Left lobe of liver (tissue), 2 donors: ENCODE measurements at places on chromosomes 6 and 20. TPM values are rescaled to one million over a fixed set of nuclear protein-coding genes. Genes with fewer than 3 reads are reported as not detected.

DNA sequence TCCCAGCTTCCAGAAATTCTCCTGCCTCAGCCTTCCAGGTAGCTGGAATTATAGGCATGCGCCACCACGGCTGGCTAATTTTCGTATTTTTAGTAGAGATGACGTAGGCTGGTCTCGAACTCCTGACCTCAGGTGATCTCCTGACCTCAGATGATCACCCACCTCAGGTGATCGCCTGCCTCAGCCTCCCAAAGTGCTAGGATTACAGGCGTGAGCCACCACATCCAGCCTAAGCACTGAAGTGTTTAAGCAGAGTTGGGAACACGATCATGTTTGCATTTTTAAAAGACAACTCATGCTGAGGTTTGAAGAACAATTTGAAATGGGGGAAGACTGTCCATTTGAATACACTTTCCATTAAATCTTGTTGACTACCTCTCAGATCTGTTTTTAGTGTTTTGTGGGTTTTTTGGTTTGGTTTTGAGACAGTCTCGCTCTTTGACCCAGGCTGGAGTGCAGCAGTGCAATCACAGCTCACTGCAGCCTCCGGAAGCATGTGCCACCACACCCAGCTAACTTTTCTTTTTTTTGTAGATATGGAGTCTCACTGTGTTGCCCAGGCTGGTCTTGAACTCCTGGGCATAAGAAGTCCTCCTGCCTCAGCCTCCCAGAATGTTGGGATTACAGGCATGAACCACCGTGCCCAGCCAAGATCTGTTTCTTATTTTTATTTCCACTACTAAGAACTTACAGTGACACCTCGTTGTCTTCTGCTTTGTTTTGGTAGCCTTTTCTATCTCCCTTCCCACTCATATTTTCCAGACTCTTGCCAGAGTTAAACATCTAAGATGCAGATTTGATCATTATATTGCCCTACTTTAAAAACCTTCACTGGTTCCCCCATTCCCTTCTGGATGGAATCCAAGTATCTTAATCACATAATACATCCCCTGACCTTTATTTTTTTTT, 5.5 kb downstream of the CASP8AP2 start:
- DNase-seq = no peak

DNA sequence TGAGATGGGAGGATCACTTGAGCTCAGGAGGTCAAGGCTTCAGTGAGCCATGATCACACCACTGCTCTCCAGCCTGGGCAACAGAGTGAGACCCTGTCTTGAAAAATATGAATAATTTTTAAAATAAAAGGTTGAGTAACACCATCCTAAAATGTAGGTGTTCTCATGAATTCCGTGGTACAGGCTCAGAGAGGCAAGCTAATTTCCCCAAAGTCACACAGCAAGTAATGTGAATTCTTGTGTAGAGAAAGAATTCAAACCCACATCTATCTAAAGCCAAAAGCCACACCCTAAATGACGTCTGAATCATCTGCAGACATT, 80.5 kb downstream of the ZNF217 start:
- DNase-seq = no peak

DNA sequence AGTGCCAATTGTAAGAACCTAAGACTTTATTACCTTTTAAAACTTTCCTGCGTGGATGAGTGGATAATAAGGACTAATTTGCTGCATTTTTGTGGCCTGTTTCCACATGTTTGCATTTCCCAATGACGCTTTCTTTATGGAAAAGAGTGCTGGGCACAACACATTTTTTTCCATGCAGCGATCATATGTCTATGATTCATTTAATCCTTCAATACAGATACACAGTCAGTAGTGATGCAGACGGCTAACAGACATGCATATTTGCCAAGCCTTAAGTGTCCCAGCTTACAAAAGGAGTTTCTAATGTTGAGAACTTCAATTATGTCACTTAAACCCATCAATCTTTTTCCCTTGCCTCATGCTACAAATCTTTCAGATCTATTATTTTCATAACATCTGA, 239.8 kb upstream of the PREP start:
- DNase-seq = no peak

DNA sequence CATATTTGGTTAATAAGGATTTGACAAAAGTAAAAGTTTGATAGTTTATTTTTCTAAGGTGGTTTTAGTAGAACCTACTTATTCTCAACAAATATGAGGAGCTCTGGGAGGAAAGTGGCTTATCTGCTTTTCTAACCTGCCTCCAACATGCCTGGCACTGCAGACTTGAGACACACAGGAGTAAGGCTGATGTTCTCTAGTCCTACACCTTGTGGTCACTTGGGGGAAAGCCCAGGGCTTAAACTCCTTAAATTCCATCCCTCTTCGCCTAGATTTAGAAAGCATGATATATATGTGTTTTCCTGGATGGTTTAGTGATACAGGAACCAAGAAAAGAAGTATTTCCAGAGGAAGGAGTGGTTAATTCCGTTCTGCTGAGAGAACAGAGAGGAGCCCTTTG, 39.9 kb upstream of the SAMD5 start:
- DNase-seq = no peak

ABHD16B gene
- total RNA-seq = not detected

DEFB132 gene
- total RNA-seq = 0.15 TPM

DDX27 gene
- 8.4 TPM for total RNA-seq

DNA sequence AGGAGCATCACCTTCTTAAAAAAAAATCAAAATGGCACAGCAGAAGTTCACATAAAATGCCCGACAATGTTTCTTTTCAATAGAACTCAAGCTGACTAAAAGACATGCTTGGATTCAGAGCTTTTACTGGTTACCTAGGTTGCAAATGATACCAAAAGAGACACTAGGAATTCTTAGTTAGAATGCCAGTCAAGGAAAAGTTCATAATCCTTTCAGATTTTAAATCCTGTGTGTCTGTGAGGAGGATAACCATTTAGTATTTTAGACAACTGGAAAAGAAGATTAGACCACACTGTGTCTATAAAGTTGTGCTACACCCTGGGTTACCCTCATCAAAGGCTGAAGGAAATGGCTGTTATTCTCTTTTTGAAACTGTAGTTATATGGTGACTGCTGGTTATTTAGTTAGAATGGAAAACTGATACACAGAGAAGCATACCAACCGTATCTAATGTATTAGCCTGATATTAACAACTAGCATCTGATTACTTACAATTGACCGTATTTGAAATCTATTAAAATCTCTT, 139.5 kb downstream of the GJA10 start:
- no peak for DNase-seq

PRICKLE4 gene
- 7.3 TPM for total RNA-seq

DNA sequence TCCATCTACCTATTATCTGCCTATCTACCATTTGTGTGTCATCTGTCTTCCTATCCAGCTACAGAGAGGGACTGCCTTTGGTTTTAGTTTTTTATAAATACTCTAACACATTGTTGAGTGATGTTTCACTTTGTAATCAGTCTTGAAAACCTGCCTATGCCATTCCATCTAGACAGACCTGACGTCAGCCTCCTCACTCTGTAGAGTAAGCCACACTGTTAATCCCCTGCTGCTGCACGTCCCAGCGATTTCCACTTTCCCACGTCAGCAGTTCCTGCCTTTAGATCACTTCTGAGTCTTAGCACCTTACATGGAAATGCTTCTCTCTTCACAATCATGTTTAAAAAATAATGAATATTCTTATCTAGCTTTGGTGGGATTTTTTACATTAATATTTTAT, 54.8 kb downstream of the PLG start:
- no peak for DNase-seq

GRCh38 chr6:131654326-131654725, 17.2 kb downstream of the ENPP3 start:
- DNase-seq = no peak

GRCh38 chr6:70282312-70282918, 20.5 kb downstream of the COL9A1 start:
- no peak for DNase-seq

PXT1 gene
- 0.10 TPM for total RNA-seq

FLRT3 gene
- 7.9 TPM for total RNA-seq

SLC16A10 gene
- total RNA-seq = 14.9 TPM

- DNase-seq = no peak
These were observed 2.9 kb downstream of the RBBP8NL start for GRCh38 chr20:62424249-62425107.

DNA sequence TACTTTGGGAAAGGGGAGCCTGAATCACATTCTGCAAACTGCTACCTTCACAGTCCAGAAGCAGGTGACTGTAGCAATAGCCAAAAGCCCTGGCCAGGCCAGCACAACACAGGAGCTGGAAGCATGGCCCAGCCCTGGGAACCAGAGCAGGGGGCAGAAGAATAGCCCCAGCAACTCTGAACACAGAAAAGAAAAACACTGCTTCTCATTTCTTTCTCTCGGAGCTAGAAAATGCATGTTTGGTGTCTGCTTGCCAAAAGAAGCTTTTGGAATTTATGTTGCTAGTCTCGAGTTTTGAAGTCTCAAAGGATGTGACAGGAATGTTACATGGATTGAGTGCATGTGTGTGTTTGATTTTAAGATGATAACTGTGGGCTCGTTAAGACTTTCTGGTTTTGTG, 79.8 kb upstream of the SCAF8 start:
- DNase-seq = no peak

DNA sequence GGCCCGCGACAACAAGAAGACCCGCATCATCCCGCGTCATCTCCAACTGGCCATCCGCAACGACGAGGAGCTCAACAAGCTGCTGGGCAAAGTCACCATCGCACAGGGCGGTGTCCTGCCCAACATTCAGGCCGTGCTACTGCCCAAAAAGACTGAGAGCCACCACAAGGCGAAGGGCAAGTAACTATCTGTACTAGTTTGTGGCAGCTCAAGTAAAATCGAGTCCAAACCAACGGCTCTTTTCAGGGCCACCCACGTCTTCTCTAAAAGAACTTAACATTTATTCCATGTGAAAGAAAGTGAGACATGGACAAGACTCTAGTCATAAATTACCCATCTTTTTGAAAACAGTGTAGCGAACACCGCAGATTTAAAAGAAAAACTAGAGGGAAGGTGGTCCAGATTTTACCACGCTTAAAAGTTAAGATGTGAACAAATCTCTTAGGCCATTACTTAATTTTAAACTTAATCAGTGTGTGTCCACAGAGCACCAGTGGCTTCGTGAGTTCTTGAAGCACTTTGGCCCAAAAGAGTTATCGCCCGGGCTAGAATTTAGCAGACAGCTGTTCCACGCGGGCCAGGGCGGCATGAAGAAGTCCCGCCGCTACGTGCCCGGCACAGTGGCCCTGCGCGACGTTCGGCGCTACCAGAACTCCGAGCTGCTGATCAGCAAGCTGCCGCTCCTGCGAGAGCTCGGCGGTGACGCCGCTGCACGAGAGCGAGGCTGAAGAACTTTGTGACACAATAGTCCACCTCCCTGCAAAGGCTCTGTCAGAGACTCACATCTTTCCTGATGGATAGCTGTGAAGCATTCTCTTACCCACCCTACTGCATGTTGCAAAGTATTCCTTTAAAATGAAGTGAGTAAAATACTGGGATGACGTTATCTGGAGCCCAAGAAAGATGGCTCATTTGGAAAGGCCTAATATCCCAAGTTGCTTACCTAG, 113.9 kb upstream of the PRSS16 start:
- DNase-seq = no peak

DNA sequence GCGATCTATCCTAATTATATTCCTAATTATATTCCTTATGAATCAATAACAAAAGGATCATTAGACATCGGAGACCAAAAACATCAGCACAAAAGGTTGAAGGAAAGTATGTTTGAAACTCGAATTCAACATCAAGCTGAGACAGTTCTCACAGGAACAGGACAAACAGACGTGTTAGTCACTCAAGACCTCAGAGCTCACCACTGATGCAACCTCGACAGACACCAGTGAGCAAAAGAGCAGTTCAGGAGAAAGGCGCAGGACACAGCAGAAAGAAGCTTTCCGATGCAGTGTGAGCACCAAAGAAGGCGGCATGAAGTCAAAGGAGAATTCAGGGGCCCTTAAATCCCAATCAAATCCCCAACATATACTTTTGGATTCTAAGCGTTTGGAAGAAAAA, 6.3 kb upstream of the RAMACL start:
- no peak for DNase-seq

DNA sequence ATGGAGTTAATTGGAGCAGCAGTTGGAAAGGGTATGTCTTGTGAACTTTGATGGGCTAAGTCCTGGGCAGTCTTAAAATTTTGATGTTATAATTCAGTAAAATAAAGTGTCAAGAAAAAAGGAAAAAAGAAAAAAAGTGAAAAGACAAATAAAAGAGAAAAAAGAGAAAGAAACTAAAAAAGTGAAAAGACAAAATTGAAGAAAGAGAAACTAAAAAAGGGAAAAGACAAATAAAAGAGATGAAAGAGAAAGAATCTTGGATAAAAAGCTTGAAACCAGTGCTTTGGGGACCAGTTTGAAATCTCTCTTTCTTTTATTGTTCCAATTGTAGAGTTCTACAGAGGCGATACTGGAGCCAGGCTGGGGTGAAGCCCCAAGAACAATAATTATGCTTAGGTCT, 12.0 kb upstream of the PGK2 start:
- DNase-seq = no peak

- DNase-seq = no peak
These were observed 45.2 kb downstream of the PLAGL2 start for GRCh38 chr20:32162351-32162750.

DNA sequence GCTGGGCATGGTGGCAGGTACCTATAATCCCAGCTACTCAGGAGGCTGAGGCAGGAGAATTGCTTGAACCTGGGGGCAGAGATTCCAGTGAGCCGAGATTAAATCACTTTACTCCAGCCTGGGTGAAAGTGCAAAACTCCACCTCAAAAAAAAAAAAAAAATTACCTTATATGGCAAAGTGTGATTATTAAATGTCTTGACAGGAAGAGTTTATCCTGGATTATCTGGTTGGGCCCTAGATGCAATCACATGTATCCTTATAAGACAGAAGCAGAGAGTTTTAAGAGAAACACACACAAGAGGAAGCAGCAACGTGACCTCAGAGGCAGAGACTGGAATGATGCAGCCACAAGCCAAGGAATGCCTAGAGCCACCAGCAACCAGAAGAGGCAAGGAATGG, 11.0 kb downstream of the ADA start:
- DNase-seq = no peak

MYT1 gene
- not detected for total RNA-seq

DNA sequence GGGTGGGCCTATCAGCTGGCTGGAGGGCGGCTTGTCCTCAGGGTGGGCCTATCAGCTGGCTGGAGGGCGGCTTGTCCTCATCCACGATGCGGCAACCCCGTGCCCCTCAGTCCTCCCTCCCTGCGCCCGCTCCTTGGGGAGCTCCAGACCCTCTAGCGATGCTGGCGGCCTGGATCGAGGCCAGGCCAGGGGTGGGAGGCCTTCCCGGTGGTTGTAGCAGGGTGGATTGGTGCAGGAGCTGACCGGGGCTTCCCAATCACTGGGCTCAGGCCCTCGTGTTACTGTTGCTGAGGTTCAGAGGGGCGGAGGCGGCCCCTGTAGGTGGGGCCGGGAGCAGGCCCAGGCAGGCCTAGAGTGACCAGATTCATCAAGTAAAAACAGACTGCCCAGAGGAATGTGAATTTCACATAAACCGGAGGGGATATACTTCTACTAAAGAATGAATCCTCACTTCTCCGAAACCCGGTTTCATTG, 8.8 kb downstream of the SLC17A9 start:
- DNase-seq = no peak
